ENCODE measurements at places on chromosomes 7 and 10. TPM values are rescaled to one million over a fixed set of nuclear protein-coding genes. Genes with fewer than 3 reads are reported as not detected.

Gene SFR1
- total RNA-seq, result 10.4 TPM

Gene MLXIPL
- total RNA-seq, result not detected

Gene UPK3BL1
- total RNA-seq, result 9.4 TPM

Gene GRID2IP
- total RNA-seq, result not detected

Gene PDZD7
- total RNA-seq, result 1.4 TPM

Data from uterine smooth muscle cell (primary cell).